ENCODE measurements at places on chromosomes 7 and 10.

DNA sequence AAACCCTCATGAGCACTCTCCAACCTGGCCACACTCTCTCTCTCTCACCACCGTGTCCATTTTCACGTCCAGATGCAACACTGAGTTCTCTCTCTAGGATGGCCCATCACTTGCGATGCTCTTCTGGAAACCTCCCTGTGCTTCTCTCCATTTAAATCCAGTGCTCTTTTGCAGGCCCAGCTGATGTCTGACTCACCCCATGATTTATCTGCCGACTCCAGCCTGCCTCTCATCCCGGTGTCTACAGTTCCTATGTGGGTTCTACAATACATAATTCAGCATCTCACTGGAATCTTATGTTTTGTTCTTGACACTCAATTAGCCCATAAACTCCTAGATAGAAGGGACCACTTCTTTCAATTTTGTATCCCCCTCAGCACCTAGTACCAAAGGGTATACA is 5.0 kb downstream of the TPK1 start:
- no peak for DNase-seq

- no peak for DNase-seq
These were observed 534.3 kb downstream of the PLXDC2 start for GRCh38 chr10:20350509-20350908.

- DNase-seq: no peak
These were observed 270.5 kb upstream of the MKLN1 start for GRCh38 chr7:131057015-131057793.

GRCh38 chr10:31129271-31129670 is 97.6 kb upstream of the ZNF438 start:
- no peak for DNase-seq

Measured in NCI-H1105 (cell line).